ENCODE measurements at places on chromosomes 2 and 18.
A peak's percentile ranks its signal among the peaks of the same experiment; 100 is the strongest.

GRCh38 chr18:35890323-35890722 lies 82.2 kb upstream of the RMP24 start:
- DNase-seq: no peak

- no peak for DNase-seq
Observed at GRCh38 chr2:7033136-7033960, 116.1 kb downstream of the RNF144A start.

DNA sequence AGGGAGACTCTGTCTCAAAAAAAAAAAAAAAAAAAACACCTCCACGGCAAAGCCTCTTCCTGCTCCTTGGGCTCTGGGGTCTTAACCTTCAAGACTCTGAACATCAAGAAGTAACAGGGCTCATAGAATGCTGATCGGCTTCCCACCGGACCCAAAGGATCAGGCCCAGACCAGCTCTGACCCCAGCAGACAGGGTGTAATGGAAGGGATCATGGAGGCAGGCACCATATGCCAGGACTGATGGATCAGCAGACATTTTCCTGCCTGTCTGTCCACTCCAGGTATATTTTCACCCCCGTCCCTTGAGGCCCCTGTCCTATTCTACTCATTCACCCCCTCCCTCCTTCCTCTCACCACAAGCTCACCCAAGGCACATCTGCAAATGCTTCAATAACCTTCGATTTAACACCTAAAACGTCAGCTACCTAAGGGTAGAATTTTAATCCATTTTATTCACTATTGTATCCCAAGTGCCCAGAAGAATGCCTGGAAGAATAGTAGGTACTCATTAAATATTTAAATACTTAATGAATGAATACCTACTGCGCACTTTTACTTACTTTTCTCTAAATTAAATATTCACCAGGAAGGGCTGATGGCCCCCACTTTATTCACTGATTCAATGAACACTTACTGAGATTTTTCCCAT lies 4.6 kb upstream of the SPEG start:
- DNase-seq: no peak

- DNase-seq: peak; percentile 86
Observed at GRCh38 chr2:127081826-127082633, 24.9 kb downstream of the BIN1 start.

DNA sequence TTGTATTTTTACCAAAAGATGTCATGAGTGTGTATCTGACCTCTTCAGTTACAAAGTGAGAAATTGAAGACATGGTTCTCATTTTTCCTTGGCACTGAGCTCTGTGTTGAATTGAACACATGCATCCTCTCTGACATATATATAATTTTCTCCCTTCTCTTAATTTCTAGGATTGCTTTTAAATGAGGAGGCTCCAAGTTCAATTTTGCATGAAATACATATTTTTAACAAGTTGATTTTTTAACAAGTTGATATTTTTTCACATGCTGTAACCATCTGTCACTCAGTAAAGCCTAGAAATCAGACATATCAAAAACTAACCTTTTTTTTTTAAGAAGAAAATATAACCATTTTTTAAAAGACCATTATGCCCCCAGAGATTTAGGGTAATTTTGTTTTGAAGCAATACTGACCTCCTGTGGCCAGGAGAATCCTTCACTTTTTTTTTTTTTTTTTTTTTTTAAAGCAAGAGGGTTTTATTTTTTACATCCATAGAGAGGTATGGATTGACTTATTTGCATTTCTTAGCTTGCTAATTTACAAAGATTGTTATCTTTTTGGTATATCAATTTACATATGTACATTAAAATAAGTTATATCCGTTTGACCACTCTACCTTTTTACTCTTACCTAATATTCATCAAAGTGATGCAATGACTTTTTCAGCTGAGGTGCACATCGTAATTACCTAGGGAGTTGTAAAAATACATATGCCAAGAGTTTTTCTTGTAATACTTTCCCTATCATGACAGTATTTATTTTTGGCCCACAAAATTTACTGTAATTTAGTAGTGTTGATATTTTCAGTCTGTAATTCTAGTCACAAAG lies 161.8 kb downstream of the SOCS6 start:
- DNase-seq: no peak

GRCh38 chr2:219168526-219168925 lies 1.3 kb downstream of the SLC23A3 start:
- no peak for DNase-seq

- DNase-seq: no peak
Observed at GRCh38 chr18:58895385-58895784, 30.7 kb downstream of the ZNF532 start.

- no peak for DNase-seq
Observed at GRCh38 chr2:240249423-240250149, 109.1 kb upstream of the OTOS start.

All from amygdala (tissue), 56 donors.